ENCODE measurements at places on chromosomes 2 and 18. TPM values are rescaled to one million over a fixed set of nuclear protein-coding genes. Genes with fewer than 3 reads are reported as not detected.

GRCh38 chr2:80591233-80591632 lies 286.7 kb upstream of the LRRTM1 start:
- H3K4me3 ChIP-seq, result no peak overlapping the region
- DNase-seq, result no peak
- no peaks in the 10 kb centered on the region for H3K36me3 ChIP-seq
- H3K27me3 ChIP-seq, result no peaks in the 10 kb centered on the region

GRCh38 chr2:208195531-208195930 lies 5.7 kb upstream of the C2orf80 start:
- H3K27me3 ChIP-seq, result no peaks in the 10 kb centered on the region
- H3K4me3 ChIP-seq, result no peak overlapping the region
- no peaks in the 10 kb centered on the region for H3K4me1 ChIP-seq
- no peak for DNase-seq
- H3K36me3 ChIP-seq, result no peaks in the 10 kb centered on the region

GRCh38 chr2:175025233-175025632 lies 20.1 kb upstream of the CHN1 start:
- no peaks in the 10 kb centered on the region for H3K36me3 ChIP-seq
- H3K27me3 ChIP-seq, result no peaks in the 10 kb centered on the region
- H3K4me3 ChIP-seq, result no peak overlapping the region
- DNase-seq, result no peak
- no peaks in the 10 kb centered on the region for H3K4me1 ChIP-seq

Gene UNC80
- 0.25 TPM for total RNA-seq

Gene CCT4
- total RNA-seq, result 123 TPM
